ENCODE measurements at places on chromosomes 5 and 9.

DNA sequence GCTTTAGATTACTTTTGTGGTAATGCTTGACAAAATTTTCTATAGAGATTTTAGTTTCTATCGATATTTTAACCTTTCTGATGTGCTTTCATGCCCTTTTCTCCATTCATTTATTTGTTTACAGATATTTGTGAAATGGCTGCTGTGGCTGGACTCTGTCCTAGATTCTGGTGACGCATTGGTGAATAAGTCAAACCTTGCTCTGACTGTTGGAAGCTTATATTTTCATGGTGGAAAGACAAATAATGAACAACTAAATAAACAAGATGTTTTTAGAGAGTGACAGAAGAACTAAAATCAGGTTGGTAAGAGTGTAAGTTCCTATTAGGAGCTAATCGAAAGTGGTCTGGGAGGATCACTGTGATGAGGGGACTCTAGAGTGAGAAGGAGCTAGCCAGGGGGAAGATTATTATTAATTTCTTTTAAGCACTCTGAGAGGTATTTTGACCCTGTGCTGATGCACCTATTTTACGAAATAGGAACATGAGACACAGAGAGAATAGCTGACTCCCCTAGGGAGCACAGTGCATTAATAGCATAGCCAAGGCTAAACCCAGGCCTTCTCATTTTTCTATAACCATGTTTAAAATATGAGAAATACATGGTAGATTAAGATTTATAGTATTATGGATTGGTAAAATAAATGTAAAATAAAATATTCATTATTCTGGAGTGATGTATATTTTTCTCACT is 411.9 kb upstream of the ARRDC3 start:
- DNase-seq = no peak

DNA sequence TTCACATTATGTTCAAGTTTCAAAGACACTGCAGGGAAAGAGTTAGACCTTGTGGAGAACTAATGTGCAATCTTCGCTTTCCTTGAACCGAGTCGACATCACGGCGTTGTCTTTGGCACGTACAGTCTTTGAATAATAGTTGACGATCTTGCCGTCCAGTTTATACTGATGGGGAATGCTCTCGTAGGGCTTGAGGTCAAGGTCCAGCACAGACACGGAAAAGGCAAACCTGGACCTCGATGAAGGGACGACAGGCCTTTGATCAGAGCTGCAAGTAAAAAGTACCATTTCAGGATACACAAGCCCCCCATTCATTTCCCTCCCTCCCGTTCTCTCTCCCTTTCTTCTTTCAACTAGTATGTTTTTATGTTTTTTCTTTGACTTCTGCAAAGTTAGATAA is 54.1 kb downstream of the IPPK start:
- DNase-seq = no peak

DNA sequence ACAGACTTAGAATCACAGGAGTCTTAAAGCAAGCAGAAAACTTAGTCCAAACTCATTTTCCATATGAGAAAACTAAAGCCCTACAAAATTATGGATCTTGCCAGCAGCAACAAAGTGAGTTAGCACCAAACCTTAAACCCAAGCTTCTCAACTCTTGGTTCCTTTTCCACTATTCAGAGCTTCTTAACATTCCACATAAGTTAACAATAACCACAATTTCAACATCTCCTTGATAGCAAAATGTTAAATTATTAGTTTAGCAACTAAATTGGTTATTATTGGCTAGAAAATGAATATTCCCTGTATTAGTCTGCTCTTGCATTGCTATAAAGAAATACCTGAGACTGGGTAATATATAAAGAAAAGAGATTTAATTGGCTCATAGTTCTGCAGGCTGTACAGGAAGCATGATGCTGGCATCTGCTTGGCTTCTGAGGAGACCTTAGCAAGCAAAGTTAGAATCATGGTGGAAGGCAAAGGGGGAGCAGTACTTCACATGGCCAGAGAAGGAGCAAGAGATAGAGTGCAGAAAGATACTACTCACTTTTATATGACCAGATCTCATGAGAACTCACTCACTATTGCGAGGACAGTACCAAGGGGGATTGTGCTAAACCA is 26.2 kb upstream of the ARSB start:
- DNase-seq = no peak

DNA sequence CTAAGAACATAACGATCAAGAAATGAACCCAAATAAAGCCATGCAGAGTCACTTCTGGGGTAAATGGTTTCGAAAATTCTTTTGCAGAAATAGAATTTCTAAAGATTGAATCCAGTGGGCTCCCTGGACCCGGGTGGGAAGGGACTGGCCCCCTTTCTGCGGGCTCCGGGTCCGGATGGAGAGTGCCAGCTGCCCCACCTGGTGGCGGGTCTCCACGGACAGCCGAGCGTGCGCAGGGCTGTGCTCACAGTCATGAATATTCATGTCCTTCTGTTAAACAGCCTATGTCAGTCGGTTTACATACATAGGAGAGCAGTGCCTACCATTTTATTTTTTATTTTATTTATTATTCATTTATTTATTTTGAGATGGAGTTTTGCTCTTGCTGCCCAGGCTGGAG is 4.7 kb upstream of the PPP1R26 start:
- DNase-seq = no peak

GRCh38 chr9:97860451-97861147 is 7.6 kb downstream of the FOXE1 start:
- DNase-seq = no peak

- DNase-seq = no peak
Measured at GRCh38 chr5:111495159-111495558, 17.2 kb downstream of the STARD4 start.

DNA sequence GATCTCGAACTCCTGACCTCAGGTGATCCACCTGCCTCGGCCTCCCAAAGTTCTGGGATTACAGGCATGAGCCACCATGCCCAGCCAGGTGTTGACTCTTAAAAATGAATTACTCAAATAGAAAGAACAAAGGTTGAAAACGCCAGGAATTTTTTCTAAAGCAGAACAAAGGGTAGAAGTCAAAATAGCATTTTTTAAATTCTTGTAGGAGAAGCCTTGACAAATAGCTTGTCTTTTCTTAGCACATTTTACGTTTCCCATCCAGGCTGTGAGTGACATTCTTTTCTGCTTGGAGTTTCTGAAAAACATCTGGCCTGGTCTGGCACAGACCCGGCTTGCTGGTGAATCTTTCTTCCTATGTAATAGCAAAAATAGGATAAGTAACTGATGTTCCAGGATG is 169.4 kb upstream of the ZNF462 start:
- no peak for DNase-seq

DNA sequence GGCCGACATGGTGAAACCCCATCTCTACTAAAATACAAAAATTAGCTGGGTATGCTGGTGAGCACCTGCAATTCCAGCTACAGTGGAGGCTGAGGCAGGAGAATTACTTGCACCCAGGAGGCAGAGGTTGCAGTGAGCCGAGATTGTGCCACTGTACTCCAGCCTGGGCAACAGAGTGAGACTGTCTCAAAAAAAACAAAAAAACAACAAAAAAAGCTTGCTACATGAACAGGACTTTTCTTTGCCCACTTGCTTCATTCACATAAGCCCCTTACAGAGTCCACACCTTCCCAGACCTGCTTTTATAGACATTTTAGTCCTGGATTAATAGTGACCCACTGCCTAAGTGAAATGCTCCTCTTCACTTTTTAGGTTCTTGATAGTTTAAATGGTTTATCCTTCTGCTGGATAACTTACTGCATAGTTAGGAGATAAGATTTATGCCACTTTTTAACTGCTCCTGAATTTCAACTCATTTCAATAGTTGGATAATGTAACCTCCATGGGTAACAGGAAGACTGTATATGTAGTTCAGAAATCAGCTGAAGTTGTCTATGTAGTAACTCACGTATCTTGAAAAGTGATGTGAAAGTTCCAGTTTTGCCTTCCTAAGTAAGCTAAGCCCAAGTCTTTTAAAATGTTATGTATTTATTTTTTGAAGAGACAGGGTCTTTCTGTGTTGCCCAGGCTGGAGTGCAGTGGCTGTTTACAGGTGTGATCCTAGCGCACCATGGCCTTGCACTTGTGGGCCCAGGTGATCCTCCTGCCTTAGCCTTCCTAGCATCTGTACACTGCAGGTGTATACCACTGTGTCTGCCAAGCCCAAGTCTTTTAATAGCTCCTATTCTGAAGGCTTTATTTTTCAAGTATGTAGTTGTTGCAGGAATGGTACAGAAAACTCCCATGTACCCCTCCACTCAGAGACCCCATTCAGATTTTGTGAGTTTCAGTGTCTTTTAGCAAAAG is 19.7 kb downstream of the SUB1 start:
- DNase-seq = no peak

GRCh38 chr5:151295791-151296477 is 7.6 kb downstream of the SLC36A3 start:
- no peak for DNase-seq

- no peak for DNase-seq
Measured at GRCh38 chr9:128885376-128885775, 3.4 kb downstream of the LRRC8A start.

- no peak for DNase-seq
Measured at GRCh38 chr9:7055171-7055903, 297.6 kb downstream of the KDM4C start.

GRCh38 chr5:117435203-117435602 is 860.6 kb upstream of the SEMA6A start:
- no peak for DNase-seq

DNA sequence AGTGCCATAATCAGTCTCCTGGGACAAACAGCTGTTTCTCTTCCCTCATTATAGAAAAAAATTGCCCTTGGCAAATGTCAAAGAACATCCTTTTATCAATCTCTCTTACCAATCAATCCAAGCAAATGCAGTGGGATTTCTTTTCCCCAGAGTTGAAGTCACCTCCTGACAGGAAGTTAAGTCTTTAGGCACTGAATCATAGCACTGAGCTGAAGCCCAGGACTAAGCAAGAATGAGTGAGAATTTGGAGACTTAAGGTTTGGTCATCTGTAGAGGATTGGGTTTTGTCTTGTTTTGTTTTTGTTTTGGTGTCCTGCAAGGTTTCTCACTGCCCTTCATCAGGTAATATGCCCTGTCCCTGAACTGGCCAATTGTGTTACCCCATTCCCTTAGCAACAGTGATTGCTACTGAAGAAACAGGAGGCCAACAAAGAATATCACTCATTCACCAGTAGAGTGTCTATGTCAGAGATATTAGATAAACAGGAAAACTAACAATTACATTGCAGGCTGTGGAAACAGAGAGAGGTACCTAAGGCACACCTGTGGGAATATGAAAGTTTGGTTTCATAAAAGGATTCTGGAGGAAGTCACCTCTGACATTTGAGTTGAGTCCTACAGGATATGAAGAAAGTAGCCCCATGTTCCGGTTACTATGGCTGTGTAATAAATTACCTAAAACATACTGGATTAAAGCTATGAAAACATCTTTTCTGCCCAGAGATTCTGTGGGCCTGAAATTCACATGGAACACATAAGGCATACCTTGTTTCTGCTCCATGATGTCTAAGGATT is 4.5 kb upstream of the FXN start:
- DNase-seq = no peak
